ENCODE measurements at places on chromosomes 16 and 17. TPM values are rescaled to one million over a fixed set of nuclear protein-coding genes. Genes with fewer than 3 reads are reported as not detected.

DNA sequence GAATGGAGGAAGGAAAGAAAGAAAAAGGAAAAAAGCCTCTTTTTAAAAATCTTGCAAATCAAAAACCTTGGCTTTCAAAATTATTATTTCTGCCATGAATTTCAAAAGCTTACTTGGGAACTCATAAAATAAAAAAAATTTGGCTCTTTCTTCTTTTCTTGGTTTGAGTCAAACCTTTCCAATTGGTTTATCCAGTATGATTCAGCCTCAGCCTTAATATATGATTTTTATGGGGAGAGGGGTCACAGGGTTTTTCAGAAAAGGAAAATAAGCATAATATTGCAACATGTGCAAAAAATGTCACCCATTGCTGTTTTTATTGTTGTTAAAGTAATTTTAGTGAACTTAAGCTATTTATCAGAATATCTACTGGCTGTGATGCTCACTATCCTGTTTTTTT, 31.2 kb upstream of the HAPSTR1 start:
- no peak for DNase-seq

DNA sequence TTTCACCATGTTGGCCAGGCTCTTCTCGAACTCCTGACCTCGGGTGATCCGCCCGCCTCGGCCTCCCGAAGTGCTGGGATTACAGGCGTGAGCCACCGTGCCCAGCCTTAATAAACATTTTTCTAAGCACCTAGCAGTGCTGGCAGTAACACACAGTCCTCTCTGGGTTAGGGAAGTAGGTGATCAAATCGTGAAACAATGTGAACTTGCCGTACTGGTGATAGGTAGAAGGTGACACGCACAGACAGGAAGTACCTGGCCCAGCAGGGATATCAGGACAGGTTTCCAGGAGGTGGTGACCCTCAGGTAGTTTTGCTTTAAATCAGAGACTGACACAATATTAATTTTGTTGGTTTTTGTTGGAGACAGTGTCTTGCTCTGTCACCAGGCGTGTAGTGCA, 4.5 kb downstream of the PLD2 start:
- no peak for DNase-seq

DNA sequence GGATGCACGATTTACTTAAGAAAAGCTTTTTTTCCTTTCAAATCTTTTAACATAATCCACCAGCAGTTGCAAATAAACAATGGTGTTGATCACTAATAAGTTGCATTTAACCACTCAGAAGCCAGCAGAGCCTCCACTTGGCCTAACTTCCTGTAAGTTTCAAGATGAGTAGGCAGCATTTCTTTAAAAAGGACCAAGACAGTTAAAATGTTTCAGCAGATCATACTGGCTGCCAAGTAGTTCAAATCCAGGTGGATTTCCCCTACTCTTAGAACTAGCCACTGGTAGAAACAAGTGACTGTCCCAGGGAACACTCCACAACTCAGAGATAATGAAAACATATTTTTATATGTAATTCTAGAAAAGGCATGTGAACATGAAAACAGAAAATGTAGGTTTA, 17.0 kb upstream of the RFFL start:
- DNase-seq: no peak

GRCh38 chr16:81558444-81559175, 114.0 kb downstream of the CMIP start:
- DNase-seq: no peak

Gene C17orf50
- polyA plus RNA-seq: 0.05 TPM

DNA sequence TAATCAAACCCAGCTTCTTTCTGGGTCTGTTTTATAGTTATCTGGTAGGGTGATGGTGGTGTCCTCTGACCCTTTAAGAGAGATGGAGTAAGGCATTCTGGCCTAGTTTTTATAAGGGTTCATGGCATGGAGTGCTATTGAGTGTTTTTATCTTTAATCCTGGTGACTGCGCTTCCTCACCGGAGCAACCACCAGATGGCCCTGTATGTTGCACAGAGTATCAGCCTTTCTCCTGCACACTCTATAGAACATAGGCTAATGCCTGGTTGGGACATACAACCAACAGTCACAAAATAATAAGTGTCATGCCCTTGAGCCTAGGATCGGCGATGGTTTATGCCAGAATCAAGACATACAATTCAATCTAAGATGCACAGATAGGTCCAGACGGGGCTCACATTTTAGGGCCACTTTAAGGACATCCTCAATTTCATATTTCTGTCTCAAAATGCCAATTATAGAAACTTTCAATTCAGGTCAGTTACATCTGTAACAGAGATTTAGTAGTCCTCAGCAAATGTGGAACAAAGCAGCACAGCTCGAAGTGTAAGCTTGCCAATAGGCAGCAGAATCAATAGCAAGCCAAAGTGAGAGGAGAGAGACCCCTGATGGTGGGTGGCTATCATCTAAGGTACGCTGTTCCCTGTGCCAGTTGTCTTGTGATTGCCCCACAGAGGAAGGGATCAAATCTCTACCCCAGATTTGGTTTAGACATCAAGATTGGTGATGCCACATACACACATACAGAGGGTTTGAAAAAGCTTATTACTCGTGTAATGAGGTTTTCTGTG, 37.2 kb upstream of the HOXB9 start:
- no peak for DNase-seq

- DNase-seq: no peak
Measured at GRCh38 chr17:74280093-74280513, 6.1 kb downstream of the DNAI2 start.

DNA sequence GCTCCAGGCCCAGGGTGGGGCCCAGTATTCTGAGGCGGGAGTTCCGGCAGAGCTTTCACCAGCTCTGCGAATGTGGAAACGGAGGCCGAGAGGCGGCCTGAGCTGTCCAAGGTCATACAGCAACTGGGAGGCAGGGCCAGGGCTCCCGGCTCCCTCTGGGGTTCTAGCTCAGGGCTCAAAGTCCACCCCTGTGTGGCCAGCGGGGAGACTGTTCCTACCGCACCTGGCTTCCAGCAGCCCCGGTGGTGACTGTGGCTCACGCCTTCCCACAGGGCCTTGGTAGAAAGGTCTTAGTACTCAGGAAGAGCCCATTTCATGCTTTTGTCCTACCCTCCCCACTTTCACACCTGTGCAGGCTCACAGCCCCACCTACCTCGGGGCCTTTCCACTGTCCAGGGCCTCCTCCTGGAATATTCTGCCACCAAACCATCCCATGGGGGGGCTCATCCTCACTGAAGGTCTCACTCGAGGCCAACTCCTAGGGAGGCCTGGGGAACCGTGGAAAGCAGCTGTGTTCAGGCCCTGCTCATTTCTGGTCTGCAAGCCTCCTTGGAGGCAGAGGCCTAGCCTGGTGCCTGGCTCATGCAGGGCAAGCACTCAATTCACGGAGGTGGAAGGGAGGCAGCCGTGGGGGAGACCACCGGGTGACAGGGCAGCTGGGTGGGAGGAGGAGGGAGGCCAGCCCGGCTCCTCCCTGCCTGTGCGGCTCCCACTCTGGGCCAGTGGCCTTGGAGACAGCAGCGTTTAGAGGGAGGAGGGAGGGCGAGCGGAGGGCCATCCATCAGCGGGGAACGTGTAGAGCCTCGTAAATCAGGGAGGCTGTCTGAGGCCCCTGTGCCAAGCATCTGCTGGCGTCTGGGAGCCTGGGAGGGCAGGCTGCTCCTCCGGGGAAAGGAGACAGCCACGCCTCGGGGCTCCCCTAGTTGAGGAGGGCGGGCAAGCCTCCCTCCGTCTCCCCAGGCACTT, 12.7 kb upstream of the DOC2B start:
- no peak for DNase-seq

- DNase-seq: peak; percentile 42
Measured at GRCh38 chr17:61404663-61404912, 4.9 kb downstream of the TBX2 start.

Gene MRPL45
- polyA plus RNA-seq: 42.8 TPM

DNA sequence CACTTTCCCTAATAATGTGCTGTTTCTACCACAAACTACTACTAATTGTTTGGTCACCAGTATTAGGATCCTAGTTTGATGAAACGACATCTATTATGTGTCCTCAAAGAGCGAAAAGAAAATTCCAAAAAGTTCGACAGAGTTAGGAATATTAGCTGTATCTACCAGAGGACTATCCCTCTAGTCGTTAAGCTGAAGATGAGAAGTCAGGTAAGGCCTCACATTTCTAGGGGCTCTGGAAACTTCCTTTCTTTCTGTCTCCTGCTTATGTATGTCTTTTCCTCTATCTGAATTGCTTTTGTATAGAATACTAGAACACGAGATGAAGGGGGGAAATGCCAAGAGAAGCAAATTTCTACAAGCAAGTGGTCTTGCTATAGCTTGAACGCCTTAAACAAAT, 1.6 kb downstream of the GLG1 start:
- no peak for DNase-seq

- no peak for DNase-seq
Measured at GRCh38 chr16:48022496-48022895, 133.3 kb downstream of the ABCC12 start.

GRCh38 chr17:76382803-76383545, 1.4 kb upstream of the SPHK1 start:
- DNase-seq: peak; percentile 82

Gene SSTR5
- not detected for polyA plus RNA-seq

Gene AURKB
- polyA plus RNA-seq: 43.9 TPM

Gene SULT1A3
- 24.1 TPM for polyA plus RNA-seq

Gene GJD3
- polyA plus RNA-seq: not detected

Gene CTF1
- polyA plus RNA-seq: 35.9 TPM

DNA sequence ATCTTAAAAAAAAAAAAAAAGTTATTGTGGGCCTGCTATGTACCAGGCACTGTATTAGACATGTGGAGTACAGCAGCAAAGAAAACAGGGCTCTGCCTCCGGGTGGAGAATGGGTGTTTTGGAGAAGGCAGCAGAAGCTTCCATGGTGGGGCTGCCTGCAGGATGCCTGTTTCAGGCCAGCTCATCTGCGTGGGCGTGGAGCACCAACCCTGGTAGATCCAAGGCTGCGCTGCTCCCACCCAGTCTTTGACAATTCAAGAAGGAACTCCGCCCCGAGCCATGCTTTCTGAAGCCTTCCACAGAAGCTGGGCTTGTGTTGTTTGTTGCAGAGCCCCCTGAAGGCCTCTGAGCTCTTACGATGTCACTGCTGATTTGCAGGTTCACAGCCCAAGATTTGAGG, 23.2 kb upstream of the CACNG1 start:
- DNase-seq: no peak

- DNase-seq: no peak
Measured at GRCh38 chr17:71486261-71486660, 634.6 kb upstream of the SOX9 start.

DNA sequence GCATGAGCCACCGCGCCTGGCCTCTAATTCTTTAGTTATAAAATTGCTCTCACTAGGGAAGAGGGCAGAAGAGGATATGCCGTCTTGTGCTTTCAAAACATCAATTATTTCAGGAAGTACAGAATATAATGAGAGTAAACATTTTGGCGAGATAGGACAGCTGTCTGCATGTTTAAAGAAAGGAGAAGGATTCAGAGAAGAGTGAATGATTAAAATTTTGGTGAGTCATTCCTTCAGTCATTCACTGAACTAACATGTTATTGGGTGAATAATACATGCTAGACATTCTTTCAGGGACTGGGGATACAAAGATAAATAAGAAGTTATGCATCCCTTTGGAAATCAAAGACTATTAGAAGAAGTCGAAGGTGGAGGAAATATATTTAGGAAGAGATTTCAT, 590.3 kb upstream of the GOT2 start:
- DNase-seq: no peak

GRCh38 chr16:66335704-66336329, 30.7 kb upstream of the CDH5 start:
- no peak for DNase-seq

- DNase-seq: no peak
Measured at GRCh38 chr16:10896723-10897122, 19.7 kb downstream of the CIITA start.

Gene FOXC2
- 1.3 TPM for polyA plus RNA-seq

Gene KCNH4
- 0.57 TPM for polyA plus RNA-seq

DNA sequence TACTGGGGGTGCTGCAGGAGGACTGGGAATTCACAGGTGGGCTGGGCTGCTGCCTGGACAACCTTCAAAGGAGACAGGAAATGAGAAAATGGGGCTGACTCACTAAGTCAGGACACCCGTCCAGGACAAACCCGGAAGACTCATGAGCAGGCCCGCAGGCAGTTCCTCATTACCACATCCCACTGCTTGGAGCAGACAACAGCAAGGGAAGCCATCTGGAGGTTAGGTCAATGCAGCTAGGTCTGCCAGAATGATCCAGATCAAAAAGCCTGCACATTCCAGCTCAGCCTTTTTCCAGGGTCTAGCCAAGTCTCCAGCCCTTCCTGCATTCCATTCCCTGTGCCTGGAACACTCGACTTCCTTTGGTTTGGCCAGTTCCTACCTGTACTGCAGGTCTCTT, 536.5 kb upstream of the CDH11 start:
- DNase-seq: peak; percentile 54

DNA sequence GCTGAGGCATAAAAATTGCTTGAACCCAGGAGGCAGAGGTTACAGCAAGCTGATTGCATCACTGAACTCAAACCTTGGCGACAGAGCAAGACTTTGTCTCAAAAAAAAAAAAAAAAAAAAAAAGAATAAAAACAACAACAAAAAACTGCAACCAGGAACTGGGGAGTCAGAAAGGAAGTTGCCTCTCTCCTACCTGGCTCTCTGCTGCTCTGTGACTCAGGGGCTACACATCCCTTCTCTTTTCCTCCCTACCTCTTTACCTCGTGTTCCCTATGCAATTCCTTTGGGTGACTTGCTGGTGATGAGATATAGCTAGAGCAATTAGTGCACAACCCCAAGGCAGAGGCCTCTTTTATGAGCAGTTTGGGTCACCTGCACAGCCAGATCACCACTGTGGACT, 95.9 kb downstream of the ABCC1 start:
- no peak for DNase-seq

- no peak for DNase-seq
Measured at GRCh38 chr16:79918916-79919315, 318.4 kb upstream of the MAF start.

DNA sequence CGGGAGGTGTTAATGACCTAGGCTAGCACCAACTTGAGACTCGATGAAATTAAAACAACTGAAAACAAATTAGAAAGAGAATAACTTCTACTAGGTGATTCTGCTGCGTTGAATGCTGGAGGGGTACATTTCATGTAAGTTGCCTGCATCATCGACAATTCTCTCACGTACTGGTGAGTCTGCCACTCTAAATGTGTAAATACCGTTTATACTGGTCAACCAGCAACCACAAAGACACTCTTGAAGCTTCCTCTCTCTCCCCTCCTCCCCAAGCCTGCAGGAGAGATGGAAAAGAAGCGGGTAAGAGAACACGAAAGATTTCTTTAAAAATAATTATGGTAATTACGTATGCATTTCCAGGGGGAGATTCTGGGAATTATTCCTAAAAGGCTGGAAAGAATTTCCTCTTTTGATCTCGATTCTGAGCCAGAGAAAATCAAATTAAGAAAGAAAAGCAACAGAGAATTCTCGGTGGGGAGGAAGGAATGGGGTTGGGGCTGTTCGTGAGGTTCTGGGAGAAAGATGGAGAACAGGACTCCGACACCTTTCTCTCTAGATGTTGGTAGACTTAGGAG, 68.6 kb upstream of the MRTFB start:
- DNase-seq: no peak

Gene FNDC8
- not detected for polyA plus RNA-seq

DNA sequence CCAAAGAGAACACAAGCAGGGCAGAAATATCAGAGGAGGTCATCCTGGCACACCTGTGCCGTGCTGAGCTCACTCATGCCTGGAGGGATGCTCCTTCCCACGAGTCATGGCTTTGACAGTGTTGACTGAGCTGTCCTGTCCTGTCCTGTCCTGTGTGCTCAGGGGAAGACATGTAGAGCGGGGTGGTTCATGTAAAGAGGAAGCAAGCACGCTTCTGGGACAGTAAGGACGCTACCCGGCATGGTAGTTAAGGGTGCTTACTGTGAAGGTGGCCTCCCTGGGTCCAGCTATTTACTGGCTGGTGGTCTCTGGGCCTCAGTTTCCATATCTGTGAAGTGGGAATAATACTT, 398 bp downstream of the LGALS9 start:
- DNase-seq: no peak

GRCh38 chr17:67606471-67606870, 111.3 kb upstream of the NOL11 start:
- DNase-seq: peak; percentile 67

Data from SK-N-SH (cell line).